AG20443 (cell line): ENCODE measurements at places on chromosomes 1 and 21.

DNA sequence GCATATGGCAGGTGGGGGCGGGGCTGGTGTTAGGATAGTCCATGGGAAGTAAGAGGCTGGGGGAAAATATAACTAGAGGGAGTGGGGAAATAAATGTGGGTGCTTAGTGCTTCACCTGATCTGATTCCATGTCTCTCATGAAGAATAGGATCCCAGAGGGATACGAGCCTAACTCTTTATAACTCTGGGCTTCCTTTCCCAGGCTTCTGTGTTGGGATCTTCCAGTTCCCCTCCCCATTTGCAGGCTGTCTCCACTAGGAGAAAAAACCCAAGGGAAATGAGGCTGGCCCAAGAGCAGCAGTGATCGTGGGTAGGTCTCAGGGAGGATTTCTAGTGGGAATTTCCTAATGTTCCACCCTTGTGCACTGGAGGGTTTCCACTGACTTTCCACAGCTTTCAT is 1.6 kb downstream of the KCNJ9 start:
- no peak for DNase-seq

DNA sequence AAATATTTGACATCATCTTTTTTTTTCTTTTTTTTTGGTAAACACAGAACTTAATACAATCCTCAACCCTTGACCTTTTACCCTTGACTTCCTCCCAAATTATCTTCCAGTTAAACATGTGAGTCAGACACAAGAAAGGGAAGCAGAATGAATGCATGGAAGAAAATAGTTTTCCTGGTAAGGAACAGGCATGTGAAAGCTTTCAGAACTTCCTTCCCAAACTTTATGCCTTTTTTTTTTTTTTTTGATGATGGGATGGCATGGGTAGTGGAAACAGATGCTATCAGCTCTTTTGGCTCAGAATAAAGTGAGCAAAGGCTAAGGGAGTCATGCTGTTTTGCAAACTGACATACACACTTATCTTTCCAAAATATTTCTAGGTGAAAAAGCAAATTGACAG is 1079.1 kb downstream of the TTLL7 start:
- DNase-seq, result no peak

DNA sequence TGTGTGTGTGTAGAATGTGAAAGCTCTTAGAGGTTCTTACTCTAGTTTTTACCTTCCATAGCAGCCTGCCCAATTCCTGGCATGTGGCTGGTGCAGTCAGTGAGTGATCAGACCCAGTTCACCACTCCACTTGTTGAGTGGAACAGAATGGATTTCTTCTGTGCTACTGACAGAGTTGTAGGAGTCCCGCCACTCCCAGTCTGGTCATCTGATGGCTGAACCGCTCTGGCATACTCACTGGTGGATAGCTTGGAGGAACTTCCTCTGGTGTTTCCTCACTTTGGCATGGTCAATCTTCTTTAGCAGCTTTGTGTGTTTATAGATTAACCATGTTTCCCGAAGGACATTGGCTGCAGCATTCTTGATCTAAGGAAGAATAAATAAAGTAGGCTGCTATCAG is 106.7 kb upstream of the ADAR start:
- DNase-seq, result peak; percentile 73

GRCh38 chr1:245016700-245017099 is 138.1 kb upstream of the KIF26B start:
- DNase-seq, result no peak

DNA sequence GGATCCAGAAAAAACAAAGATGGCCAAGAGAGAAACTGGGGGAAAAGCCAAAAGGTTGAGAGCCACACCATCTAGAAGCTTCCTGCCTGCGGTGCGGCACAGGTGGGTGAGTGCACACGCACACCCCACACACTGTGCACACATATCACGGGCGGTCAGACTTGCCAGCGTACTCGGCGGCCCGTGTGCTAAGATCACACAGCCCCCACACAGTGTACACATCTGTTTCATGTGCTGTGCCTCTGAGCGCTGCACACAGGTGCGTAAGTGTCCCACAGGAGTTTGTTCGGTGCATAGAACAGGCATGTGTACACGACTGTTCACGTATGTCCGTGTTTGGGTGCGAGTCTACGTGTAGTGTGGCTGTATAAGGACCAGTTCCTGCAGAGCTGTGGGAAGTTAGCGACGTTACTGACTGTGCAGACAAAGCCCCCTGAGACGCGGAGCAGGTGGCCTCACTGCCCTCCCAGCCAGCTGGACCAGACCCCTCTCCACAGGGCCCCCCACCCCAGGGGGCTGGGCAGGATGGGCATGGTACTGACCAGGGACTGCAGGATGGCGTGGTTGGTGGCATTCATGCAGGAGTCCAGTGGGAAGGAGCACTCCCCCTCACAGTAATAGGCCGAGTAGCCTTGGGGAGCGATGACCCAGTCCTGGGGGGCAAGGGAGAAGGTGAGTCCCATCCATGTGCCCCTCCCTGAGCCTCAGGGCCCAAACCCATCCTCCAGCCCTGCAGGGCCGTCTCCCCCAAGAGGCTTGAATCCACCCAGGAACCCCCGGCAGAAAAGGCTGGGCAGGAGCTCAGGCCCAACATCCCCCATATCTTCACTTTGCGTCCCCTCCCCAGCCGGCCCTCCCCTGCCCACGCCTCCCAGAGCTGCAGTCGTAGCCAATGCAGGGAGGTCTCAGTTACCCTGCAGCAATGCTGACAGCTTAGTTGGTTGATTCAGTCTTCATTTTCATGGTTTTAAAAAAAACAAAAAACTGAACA is 8.3 kb downstream of the OXCT2 start:
- no peak for DNase-seq

DNA sequence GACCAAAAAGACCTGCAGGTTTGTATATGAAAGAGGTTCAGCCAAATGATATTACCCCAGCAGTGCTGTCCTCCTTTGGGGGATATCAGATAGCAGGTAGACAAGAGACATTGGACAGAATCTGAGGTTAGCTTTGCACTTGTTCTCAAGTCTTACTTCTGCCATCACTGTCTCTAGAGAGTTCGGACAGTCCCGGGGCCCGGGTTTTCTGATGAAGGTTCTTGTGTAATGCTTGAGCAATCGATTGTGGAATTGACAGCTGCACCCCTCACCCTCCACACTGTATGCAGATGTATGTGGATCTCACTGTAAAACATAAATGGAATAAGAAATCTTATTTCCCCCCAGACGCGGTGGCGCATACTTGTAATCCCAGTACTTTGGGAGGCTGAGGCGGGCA is 56.2 kb upstream of the MORC3 start:
- DNase-seq, result no peak

- no peak for DNase-seq
Measured at GRCh38 chr1:19670787-19671186, 6.1 kb downstream of the HTR6 start.

DNA sequence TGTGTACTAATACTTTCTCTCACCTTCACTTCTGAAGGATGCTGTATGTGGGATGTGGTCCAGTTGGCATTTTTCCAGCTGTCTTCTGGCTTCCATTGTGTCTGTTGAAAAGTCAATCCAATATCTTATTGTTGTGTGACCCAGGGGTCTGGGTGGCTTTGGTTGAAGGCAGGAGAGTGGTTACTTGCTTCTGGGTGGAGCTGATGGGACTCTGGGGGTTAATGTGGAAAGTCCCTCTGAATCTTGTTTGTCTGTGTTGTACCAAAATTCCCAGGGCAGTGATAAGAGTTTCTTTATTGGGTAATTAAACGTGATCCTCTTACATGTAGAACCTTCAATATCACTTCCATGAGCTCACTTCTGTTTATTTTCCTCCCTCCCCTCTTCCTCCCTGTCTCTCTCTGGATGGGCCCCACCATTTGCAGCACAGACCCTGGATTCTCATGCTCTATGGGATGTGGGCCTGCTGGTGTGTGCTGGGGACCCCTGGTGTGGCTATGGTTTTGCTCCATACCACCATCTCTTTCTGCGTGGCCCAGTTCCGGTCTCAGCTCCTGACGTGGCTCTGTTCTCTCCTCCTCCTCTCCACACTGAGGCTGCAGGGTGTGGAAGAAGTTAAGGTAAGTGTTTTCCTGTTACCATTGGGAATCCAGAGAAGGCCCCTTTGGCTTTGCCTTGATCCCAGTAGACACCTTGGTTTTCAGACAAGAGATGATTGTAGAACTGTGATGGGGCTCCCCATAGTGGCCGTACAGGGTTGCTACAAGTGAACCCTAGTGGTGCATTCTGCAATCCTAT is 71.5 kb downstream of the HHAT start:
- peak; percentile 86 for DNase-seq

- no peak for DNase-seq
Measured at GRCh38 chr1:91585982-91586381, 85.3 kb downstream of the CDC7 start.

DNA sequence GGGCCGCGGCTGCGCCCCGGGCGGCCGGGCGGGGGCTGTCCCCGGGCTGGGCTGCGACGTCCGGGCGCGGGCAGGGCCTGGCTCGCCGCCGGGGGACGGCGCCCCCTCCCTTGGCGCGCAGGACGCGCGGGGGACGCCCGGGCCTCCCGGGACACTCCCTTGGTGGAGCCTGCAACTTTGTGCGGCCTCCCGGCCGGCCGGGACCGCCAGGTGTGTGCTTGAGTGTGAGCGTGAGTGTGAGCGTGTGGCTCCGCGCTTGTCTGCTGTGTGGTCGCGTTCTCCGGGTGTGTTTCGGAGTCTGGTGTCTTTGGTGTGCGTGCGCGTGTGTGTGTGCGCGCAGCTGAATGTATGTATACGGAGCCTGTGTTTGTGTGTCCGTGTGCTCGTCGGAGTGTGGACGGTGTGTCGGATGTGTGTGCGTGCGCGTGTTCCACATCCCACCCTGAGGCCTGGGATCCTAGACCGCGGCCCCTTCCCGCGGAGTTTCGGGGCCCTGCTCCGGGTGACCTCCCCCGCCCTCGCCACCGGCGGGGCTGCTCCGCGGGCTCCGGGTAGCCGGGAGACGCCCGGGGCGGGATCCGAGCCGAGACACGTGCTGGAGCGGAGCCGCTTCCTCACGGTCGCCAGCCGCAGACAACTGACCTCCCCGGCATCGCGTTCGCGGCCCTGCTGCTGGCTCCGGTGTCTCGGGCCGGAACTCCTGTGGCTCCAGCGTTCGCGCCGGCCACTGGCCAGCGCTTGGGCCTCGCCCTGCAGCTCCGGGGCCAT is 1.7 kb downstream of the PTPRU start:
- peak; percentile 66 for DNase-seq

DNA sequence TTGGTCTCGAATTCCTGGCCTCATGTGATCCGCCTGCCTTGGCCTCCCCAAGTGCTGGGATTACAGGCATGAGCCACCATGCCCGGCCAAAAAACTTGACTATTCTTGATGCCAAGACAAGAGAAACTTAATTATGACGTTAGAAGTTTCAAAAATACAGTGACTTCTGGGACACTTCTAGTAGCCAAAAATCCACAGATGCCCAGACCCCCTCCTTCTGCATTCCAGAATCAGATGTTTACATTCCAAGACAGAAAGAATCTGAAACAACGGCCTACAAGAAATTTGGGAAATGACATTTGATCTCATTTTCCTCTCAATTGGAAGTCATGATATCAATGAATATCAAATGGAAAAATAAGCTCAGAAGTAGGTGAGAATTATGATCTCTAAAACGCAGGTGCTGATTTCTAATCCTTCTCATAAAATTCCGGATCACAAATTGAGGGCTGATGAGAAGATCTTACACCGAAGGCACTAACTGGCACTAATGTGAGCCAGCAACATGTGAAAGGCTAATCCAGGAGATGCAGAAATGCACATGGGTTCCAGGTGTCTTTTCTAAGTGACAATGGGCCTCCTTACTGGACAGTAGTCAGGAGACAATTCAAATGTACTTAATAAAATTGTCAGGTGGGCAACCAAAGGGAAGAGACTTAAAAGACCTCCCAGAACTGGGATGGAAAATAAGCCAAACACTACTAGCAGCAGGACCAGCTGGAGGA is 5.5 kb downstream of the RAB29 start:
- DNase-seq, result peak; percentile 74
